Epithelial cell of alveolus of lung (primary cell): ENCODE measurements at places on chromosomes 4 and X. TPM values are rescaled to one million over a fixed set of nuclear protein-coding genes. Genes with fewer than 3 reads are reported as not detected.

The ZFP42 gene
- 0.32 and 1.0 TPM in 2 replicates for total RNA-seq

The VCX gene
- total RNA-seq = not detected in 2 replicates

The TMEM35A gene
- total RNA-seq = 14.9 and 22.0 TPM in 2 replicates

The MTNR1A gene
- total RNA-seq = 0.48 TPM in 1 of 2 replicates, not detected in the other

The HERC5 gene
- 0.08 and 3.0 TPM in 2 replicates for total RNA-seq

The CYP4V2 gene
- 7.6 and 7.7 TPM in 2 replicates for total RNA-seq

The GPAT3 gene
- total RNA-seq = 2.6 and 4.2 TPM in 2 replicates

The STK32B gene
- total RNA-seq = 0.52 and 1.4 TPM in 2 replicates

The PCDH10 gene
- total RNA-seq = 2.4 and 4.3 TPM in 2 replicates

The ZNF711 gene
- total RNA-seq = 1.9 and 4.0 TPM in 2 replicates

The CPZ gene
- total RNA-seq = 0.91 and 8.3 TPM in 2 replicates

The RASSF6 gene
- total RNA-seq = 0.26 TPM in 1 of 2 replicates, not detected in the other

The EMD gene
- 66.7 and 79.0 TPM in 2 replicates for total RNA-seq

The ARL13A gene
- total RNA-seq = not detected in 2 replicates

The P2RY8 gene
- total RNA-seq = not detected in 2 replicates

The CLCN4 gene
- 1.5 and 4.1 TPM in 2 replicates for total RNA-seq

The STARD8 gene
- 0.96 and 1.8 TPM in 2 replicates for total RNA-seq

The LONRF3 gene
- total RNA-seq = 1.2 TPM in 1 of 2 replicates, not detected in the other

The COL4A6 gene
- 16.4 and 74.3 TPM in 2 replicates for total RNA-seq
